ENCODE measurements at places on chromosomes 6 and 20. TPM values are rescaled to one million over a fixed set of nuclear protein-coding genes. Genes with fewer than 3 reads are reported as not detected.

The ZBTB46 gene
- polyA plus RNA-seq: 0.60 TPM

The CST4 gene
- not detected for polyA plus RNA-seq

The FAXC gene
- polyA plus RNA-seq: 1.4 TPM

The DCBLD1 gene
- 4.2 TPM for polyA plus RNA-seq

DNA sequence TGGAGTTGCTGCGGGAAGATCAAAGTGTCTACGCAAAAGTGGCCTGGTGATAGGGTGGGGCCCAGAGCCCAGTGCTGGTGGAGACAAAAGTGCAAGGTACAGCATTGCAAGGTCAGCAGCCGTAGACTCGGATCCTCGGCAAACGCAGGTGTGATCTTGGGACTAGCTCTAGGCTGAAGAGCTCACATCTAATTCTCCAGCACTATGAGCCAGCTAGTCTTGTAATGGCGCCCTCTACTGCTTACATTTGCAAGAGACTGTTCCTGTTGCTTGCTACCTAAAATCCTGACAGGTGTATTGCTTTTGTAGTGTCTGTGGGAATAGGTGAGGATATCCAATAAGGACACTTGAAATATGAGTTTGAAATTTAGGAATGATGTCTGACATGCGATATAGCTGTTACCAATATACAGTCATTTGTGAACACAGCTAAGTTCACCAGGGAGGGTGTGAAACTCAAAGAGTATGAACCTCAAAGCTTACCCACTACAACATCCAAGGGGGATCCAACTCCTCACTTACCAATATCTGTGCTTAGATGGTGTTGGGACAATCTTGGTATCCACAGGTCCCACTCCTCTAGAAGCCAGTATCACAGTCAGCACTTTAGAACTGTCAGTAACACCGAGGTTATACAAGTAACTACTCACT, 58.4 kb downstream of the PDE7B start:
- H3K4me3 ChIP-seq: no peak overlapping the region
- no peak overlapping the region for H3K27ac ChIP-seq
- no peak for DNase-seq
- no peaks in the 10 kb centered on the region for H3K36me3 ChIP-seq

GRCh38 chr6:143697076-143697800, 19.5 kb downstream of the PHACTR2 start:
- no peaks in the 10 kb centered on the region for H3K27me3 ChIP-seq
- DNase-seq: no peak
- H3K36me3 ChIP-seq: no peaks in the 10 kb centered on the region
- H3K4me1 ChIP-seq: peaks cover 74% of the 10 kb centered on the region
- H3K27ac ChIP-seq: no peak overlapping the region

- no peak overlapping the region for H3K27ac ChIP-seq
- no peak for DNase-seq
- H3K4me3 ChIP-seq: no peak overlapping the region
- H3K27me3 ChIP-seq: no peaks in the 10 kb centered on the region
- H3K36me3 ChIP-seq: no peaks in the 10 kb centered on the region
- H3K4me1 ChIP-seq: no peaks in the 10 kb centered on the region
Observed at GRCh38 chr6:75566137-75566767, 35.4 kb upstream of the SENP6 start.

- H3K4me3 ChIP-seq: no peak overlapping the region
- H3K36me3 ChIP-seq: no peaks in the 10 kb centered on the region
- no peaks in the 10 kb centered on the region for H3K4me1 ChIP-seq
Observed at GRCh38 chr6:67952121-67952520, 683.0 kb upstream of the ADGRB3 start.

GRCh38 chr6:111032484-111033140, 50.8 kb downstream of the RPF2 start:
- no peak overlapping the region for H3K27ac ChIP-seq
- H3K36me3 ChIP-seq: no peaks in the 10 kb centered on the region
- H3K4me1 ChIP-seq: no peaks in the 10 kb centered on the region
- H3K27me3 ChIP-seq: peaks cover 5% of the 10 kb centered on the region
- no peak overlapping the region for H3K4me3 ChIP-seq
